A549 treated with dexamethasone at 1 μM for 4 hours (cell line): ENCODE measurements at places on chromosomes 13 and 19. TPM values are rescaled to one million over a fixed set of nuclear protein-coding genes. Genes with fewer than 3 reads are reported as not detected.

Gene ZNF20
- 0.07 to 0.14 TPM in 2 of 5 replicates, not detected in the others for total RNA-seq

Gene FPR3
- total RNA-seq = not detected in 5 replicates

Gene ANGPTL4
- total RNA-seq = 529 to 725 TPM (median 587 TPM) in 5 replicates

Gene KLK1
- total RNA-seq = 0.13 to 0.20 TPM (median 0.16 TPM) in 3 of 5 replicates, not detected in the others

Gene PLIN5
- 0.10 to 0.21 TPM (median 0.13 TPM) in 4 of 5 replicates, not detected in the other for total RNA-seq
